ENCODE measurements at places on chromosomes 2 and 18. TPM values are rescaled to one million over a fixed set of nuclear protein-coding genes. Genes with fewer than 3 reads are reported as not detected.

DNA sequence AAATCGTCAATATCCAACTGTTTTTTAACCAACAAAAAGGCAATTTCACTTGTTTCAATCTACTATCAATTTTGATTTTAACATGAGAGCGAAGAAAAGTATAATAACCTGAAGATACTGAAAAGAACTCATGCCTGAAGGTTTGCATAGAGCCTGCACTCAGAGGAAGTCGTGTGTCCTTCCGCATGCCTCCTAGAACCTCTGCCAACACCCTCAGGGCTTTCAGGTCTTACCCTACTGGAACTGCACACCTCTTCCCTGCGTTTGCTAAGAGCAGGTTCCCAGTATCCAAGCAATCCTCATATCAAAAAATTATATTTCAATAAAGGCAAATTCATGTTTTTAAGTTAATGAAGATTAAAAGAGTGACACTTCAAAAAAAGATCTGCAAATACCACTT is 74.7 kb downstream of the PIAS2 start:
- DNase-seq = no peak

The CDCA7 gene
- total RNA-seq = 48.8 TPM

The COL6A3 gene
- 51.7 TPM for total RNA-seq

DNA sequence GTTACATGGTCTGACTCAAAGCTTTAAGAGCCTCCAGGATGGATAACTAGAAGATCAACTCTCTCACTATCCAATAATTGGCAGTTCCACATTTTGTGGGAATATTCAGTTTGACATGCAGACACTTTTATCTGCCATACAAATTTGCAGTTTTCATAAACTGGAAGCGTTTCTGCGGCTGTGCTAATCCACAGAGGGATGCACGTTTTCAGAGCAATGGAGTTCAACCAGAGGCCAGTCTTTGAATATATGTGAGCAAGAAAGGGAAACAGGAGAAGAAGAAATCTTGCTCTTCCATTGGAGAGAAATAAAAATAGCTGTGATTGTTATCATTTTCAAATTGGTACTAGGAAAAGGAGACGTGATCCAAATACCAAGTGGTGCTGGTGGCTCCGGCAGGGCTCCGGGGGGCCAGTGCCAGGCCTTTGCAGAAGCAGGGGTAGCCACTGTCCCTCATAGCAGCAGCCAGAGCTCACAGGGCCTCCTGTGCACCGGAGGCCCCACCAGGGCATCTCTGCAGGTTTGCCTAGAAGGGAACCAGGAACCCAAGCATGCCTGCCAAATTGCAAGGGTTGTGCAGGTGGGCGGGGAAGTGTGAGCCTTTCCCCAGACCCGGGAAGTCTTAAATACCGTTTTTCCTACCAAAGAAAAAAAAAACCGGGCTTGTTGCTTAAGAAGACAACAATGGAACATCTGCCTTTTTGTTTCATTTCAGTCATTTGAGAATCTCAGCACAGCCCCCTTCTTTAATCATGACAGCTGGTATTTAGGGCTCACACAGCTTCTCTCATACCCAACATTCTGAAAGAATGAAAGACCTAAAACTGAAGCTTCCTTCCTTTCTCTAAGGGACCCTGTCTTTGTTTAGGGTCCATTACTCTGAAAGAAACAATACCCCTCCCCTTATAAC is 791.1 kb upstream of the SOX11 start:
- DNase-seq = no peak

The XDH gene
- 94.4 TPM for total RNA-seq

GRCh38 chr2:126703311-126703710 is 47.4 kb downstream of the GYPC start:
- no peak for DNase-seq

The SCN3A gene
- total RNA-seq = 12.4 TPM

The CCDC121 gene
- 1.8 TPM for total RNA-seq

The OTOS gene
- total RNA-seq = not detected

GRCh38 chr18:50159654-50160046 is 35.3 kb downstream of the MYO5B start:
- no peak for DNase-seq

The RANBP2 gene
- total RNA-seq = 56.6 TPM

The HOXD13 gene
- total RNA-seq = not detected

The PRSS56 gene
- not detected for total RNA-seq

- DNase-seq = no peak
Measured at GRCh38 chr18:68791801-68792200, 6.1 kb upstream of the CCDC102B start.

GRCh38 chr2:42930025-42930581 is 137.7 kb upstream of the HAAO start:
- no peak for DNase-seq

The SGPP2 gene
- 10.7 TPM for total RNA-seq

- no peak for DNase-seq
Measured at GRCh38 chr2:147550995-147551731, 293.7 kb upstream of the ACVR2A start.

The DARS1 gene
- total RNA-seq = 31.9 TPM

DNA sequence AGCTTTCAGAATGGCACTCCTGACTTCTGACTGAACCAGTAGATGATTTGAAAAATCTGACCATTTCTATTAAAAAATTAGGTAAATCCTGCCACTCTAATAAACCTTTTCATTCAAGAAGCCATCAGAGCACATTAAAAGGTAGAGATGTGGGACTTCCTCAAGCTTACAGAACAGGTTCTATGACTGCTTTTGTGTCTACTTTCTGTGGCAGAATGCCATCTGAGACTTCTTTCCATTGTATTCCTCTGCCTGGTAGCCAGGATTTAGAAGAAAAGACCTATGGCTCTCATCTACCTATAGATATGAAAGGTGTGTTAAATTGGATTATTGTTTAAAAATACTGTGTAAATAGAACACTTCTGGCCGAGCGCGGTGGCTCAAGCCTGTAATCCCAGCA is 99.9 kb upstream of the NABP1 start:
- DNase-seq = no peak

GRCh38 chr2:237673130-237674001 is 46.0 kb downstream of the LRRFIP1 start:
- DNase-seq = peak; percentile 87

GRCh38 chr18:79792988-79793355 is 4.8 kb upstream of the KCNG2 start:
- DNase-seq = no peak

- DNase-seq = no peak
Measured at GRCh38 chr18:74796841-74797576, 199.3 kb downstream of the ZNF407 start.

GRCh38 chr2:174454566-174454965 is 32.3 kb downstream of the GPR155 start:
- DNase-seq = no peak

- DNase-seq = no peak
Measured at GRCh38 chr2:129379411-129379810, 600.1 kb upstream of the RAB6C start.

The UPP2 gene
- total RNA-seq = not detected

The RGPD4 gene
- not detected for total RNA-seq

DNA sequence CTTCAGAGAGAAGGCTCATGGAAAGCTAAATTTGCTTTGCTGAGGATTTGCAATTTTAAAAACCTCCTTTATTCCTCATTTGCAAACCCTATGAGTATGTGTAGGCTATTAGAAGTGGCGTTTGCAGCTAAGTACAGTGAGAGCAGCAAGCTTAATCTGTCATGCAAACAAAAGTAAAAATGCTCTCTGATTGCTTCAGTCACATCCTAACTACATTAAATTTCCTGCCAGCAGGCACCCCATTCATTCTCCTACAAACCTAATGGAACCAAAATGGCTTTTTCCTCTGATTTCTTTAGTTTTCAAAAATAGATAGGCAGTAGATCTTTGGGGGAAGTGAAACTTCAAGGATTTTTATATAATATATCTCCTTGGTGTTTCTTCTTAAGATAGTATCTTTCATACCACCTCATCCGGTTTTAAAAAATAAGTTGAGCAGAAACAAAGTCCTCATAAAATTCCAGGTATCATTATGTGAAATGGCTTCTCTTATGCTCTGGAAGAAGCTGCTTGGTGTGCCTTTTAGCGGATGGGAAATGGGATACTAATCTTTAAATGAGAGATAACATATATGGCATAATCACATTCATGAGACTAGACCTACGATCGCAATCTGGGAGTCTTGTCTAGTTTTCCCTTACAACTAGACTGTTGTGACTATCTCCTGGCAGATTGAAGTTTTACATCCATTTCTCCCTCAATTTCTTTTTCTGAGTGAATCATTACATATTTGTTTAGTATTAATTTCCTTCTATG is 49.1 kb downstream of the CLIP4 start:
- DNase-seq = no peak

- DNase-seq = no peak
Measured at GRCh38 chr2:32290000-32290339, 12.3 kb downstream of the YIPF4 start.

DNA sequence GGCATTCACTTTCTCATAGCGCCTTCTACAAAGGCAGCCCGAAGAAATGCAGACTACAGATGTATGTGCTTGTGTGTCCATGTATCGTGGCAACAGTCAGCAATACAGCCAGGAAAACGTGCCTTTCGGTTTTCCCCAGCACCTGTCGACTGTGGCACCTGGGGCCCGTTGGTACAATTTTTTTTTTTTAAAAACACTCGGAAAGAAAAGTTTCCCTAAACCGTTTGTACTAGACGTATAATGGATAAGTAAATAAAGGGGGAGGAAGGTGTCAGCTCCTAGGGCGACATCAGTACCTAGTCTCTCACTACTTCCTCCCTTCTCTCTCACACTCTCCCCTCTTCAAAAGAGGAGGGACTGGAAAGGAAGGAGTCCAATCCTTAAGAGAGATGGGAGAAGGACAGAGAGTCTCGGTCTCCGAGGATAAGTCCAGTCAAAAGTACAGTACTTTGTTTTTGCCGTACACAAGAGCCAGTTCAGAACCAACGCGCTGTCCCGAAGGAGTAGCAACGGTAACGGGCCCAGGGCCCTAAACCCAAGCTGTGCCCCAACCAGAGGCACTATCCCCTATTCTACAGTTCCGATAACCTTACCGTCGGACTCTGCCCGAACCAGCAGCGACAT is 759 bp downstream of the PPP4R3B start:
- DNase-seq = no peak

The EMILIN1 gene
- 17.1 TPM for total RNA-seq

GRCh38 chr2:165586019-165586418 is 116.5 kb downstream of the CSRNP3 start:
- DNase-seq = no peak

The SERPINB10 gene
- not detected for total RNA-seq

The ARHGAP15 gene
- total RNA-seq = 8.4 TPM

DNA sequence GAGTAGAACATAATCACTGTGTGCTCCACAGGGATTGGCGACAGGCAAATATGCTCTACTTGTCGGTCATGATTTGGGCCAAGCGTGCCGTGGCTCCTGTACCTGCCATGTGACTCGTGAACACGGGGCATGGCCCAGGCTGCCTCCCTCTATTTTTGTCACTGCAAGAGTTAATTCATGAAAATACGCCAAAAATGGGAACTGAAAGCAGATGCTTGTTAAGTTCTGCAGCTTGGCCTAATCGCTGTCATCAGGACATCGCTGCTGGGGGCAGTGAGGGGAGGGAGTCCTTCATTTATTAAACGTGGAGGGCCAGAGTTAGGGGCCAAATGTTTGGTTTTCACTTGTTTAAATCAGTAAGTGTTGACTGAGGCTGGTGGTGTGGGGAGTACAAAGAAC is 177.8 kb downstream of the BCL2 start:
- peak; percentile 64 for DNase-seq

- DNase-seq = peak; percentile 72
Measured at GRCh38 chr2:37653805-37654378, 17.6 kb downstream of the CDC42EP3 start.

GRCh38 chr18:48121752-48122151 is 191.3 kb upstream of the SMAD2 start:
- no peak for DNase-seq

GRCh38 chr2:31013301-31013700 is 124.9 kb downstream of the GALNT14 start:
- no peak for DNase-seq

- DNase-seq = no peak
Measured at GRCh38 chr2:47695800-47696477, 87.0 kb upstream of the MSH6 start.

- DNase-seq = peak; percentile 87
Measured at GRCh38 chr2:85888684-85889626, at the start of gene ST3GAL5. Gene ST3GAL5 (minus strand): TSS chr2:85888990. CDS start chr2:85888905, 85 bp downstream.

DNA sequence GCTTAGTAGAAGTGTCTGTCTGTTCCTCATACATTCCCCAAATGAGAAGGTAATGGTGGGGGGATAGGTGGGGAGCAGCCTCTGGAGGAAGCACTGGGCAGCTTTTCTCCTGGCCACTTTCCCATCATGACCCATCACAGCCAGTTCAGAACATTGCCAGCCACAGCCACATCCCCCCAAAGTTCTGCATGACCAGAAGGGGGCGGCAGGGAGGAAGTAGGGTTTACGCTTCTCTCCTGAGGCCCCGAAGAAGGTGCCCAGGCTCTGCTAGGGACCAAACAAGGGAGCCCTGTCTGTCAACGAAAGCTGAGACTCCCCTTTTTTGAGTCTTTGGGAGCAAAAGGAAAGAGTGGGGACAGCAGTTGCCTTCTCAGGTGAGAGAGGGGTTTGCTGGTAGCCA is 7.7 kb downstream of the IGFBP5 start:
- no peak for DNase-seq

DNA sequence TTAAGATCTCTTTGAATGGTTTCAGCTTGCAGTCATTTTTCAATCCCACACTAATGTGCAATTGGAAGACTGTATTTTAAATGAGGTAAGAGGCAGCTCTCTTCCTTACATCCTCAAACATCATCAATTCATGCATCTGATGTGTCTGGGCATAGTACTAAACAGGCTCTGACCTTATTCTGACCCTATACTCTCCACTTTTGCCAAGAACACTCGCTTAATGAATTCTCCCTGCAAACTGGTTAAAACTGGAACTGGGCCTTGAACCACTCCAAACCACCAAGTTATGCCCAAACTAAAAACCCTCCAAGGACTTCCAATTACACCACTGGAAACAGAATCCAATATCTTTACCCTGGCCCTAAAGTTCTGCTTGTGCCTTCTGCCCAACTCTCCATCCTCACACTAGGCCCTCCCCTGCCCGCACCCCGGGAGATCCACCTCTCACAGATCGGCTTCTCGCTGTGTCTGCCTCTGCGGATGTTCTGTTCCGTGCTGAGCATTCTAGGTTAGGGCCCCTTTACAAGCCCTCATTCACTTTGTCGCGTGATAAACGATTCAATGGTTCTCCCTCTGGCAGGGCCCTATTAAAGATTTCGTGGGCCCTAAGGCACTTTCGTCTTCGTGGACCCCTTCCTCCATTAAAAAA is 1.2 kb downstream of the M1AP start:
- DNase-seq = no peak

- no peak for DNase-seq
Measured at GRCh38 chr2:154455866-154456265, 242.6 kb upstream of the KCNJ3 start.

The KCNK3 gene
- total RNA-seq = 0.83 TPM

Measured in Peyer's patch (tissue), 4 donors.